ENCODE measurements at places on chromosomes 12 and 14.
A peak's percentile ranks its signal among the peaks of the same experiment; 100 is the strongest.

GRCh38 chr12:130752692-130753230 is 36.7 kb upstream of the RIMBP2 start:
- DNase-seq = no peak

- DNase-seq = no peak
These were observed 86.4 kb upstream of the GPR68 start for GRCh38 chr14:91330856-91331255.

DNA sequence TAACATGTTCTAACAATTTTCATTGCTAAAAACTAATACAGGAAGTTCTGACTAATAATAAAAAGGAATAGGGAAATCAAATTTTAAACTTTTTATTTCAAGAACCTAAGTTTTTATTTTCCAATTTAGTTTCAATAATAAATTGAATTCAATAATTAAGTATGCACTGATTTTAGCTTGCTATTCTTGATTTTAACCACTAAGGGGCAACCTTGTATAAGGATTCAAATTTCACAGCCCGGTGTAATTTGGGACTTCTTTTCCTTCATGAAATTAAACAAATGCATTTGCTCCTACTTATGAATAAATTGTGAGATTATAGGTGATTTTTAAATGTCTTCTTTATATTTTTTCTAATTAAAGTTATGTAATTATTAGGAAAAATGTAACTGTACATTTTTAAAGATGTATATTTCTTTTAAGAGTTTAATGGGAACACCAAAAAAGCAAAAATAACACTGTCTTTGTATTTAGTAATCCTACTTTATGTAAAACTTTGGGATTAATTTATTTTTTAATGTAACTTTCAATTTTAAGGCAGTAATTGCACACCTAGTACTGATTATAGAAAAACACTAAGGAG is 241.4 kb upstream of the PDZRN4 start:
- DNase-seq = peak; percentile 35

- DNase-seq = no peak
These were observed 93.7 kb upstream of the EEA1 start for GRCh38 chr12:93022603-93023340.

DNA sequence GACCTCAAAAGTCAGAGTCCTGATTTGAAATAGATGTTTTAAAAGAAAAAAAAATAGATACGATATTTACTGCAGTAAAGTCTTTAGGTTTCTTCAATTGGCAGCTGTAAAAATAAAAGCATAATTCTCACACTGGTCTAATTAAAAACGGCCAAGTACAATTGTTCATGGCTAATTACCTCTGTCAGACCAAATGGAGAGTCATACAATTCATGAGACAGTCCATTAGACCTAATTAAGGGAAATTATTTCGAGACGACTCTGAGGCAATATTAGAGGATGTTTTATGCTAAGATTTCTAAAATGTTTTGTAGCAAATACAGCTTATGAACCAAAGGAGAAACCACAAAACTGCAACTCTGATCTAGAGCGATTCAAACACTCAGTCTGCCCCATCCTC is 131.3 kb downstream of the PHLDA1 start:
- DNase-seq = no peak

- DNase-seq = no peak
These were observed 181.8 kb upstream of the MYL2 start for GRCh38 chr12:111102102-111102739.

- peak; percentile 60 for DNase-seq
These were observed 10.0 kb downstream of the WNT1 start for GRCh38 chr12:48988030-48988649.

GRCh38 chr12:6058481-6059161 is 65.8 kb downstream of the VWF start:
- no peak for DNase-seq

GRCh38 chr12:38886064-38886463 is 19.3 kb downstream of the CPNE8 start:
- peak; percentile 55 for DNase-seq

DNA sequence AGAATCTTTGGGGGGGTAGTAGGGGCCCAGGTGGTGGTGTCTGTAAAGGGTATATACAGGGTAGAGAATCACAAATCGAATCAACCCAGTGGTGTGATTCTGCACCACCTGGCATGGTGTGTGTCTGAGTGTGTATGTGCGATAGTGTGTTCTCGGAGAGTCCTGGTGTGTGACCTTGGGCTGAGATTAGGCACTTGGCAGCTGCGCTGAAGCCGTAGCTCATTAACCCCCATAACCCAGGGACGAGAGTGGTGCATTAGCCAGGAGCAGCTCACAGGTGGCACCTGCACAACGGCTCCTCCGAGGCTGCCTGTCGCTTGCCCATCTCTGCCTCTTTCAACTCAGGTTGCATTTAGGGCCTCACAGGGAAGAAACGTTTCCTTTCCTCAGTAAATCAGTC is 15.6 kb upstream of the TESC start:
- DNase-seq = no peak

GRCh38 chr14:99728231-99728920 is 44.3 kb downstream of the CYP46A1 start:
- no peak for DNase-seq

DNA sequence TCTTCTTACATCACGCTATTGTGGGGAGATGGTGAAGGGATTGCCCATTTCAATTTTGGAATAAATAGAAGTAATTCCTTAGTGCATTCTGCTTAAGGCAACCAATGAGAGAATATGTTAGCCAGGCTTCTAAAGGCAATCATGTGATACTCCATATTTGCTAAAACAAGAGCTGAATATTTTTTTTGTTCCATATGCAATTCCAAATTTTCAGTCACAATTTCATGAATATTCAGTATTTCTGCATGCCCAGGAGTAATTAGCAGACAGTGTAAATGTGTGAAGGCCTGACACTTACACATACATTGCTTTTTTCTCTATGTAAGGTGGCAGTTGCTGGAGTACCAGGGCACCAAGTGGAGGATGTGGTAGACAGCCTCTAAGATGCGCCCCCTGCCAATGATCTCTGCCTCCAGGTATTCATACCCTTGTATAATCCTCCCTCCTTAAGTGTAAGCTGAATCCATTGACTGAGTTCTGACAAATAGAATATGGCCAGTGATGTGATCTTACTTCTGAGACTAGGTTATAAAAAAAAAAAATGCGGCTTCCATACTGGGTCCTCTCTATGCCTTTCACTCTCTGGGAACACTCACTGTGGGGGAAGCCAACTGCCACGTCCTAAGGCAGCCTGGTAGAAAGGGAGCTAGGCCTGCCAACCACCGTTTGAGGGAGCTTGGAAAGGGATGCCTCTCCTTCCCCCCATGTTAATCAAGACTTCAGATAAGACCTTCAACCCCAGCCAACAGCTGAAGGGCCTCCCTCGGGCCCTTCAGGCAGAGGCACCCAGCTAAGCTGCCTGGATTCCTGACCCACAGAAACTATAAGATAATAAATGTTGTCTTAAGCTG is 62.7 kb upstream of the PTGR2 start:
- DNase-seq = peak; percentile 52

GRCh38 chr12:76313299-76313698 is 34.9 kb downstream of the BBS10 start:
- DNase-seq = no peak

- DNase-seq = no peak
These were observed 13.4 kb downstream of the KRT80 start for GRCh38 chr12:52178443-52178842.

- no peak for DNase-seq
These were observed 40.2 kb upstream of the PZP start for GRCh38 chr12:9248435-9248834.

- no peak for DNase-seq
These were observed at the start of gene IFNG-AS1 for GRCh38 chr12:67989184-67989920. IFNG-AS1 (plus strand) TSS chr12:67989447.

DNA sequence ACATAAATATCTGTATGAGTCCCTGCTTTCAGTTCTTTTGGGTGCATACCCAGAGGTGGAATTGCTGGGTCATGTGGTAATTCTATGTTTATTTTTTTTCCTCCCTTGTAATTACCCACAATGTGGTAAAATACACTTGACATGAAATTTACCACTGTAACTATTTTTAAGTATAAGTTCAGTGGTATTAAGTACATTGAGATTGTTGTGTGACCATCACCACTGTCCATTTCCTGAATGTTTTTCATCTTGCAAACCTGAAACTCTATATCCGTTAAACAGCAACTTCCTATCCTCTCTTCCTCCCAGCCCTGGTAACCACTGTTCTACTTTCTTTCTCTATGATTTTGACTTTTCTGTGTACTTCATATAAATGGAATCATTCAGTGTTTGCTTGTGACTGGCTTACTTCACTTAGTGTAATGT is 51.4 kb downstream of the BORCS5 start:
- DNase-seq = no peak

DNA sequence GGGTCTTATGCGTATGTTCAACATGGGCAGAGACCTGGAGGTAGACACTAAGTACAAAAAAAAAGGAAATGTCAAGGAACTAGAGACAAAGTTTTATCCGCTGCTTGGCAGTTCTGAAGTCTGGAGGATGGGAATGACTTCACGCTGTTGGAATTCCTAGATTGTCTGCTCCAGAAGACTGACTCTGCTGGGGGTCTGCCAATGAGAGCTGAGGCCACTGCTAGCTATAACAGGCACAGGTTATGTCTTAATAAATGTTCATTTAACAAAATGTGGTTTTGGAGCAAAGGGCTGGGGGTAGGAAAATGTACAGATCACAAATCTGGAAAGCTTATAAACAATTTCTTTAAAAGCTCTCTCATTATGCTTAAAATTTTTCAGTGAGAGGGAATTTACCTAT is 5.9 kb downstream of the RNASE8 start:
- no peak for DNase-seq

DNA sequence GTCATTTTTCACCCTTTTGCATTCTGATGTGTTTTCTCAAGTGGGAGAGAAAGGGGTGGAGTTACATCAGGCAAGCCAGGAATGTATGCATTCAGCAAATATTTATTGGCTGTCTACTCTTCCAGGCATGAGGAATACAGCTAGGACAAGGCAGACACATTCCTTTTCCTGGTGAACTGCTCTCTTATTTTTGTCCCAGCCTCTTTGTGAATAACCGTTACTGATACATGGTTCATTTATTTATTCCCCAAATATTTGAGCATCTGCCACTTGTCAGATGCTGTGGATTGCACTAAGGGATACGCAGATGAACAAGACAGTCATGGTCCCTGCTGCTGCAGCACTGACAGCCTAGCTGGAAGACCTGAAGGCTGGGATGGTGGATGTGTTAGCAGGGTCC is 6.1 kb downstream of the PELI2 start:
- no peak for DNase-seq

DNA sequence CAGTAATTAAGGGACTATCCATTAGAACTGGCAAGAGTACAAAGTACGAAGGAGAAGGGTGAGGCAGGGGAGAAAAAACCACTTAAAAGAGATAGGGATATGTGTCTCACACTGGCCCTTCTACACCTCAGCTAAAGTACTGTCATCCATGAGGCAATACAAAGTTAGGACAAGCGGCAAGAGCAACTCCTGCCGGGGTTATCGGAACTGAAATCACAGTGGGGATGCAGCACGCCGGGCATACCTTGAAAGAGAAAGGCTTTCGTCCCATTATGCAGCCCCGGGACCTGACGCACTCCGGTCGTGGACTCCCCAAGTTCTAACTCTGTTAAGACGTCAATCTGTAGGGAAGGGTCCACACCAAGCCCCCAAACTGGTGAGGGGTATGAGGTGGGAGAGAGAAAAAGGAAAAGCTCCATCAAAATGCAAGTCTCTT is 1.1 kb downstream of the NELL2 start:
- no peak for DNase-seq

- no peak for DNase-seq
These were observed 280.9 kb downstream of the LRIG3 start for GRCh38 chr12:58639318-58639934.

- DNase-seq = peak; percentile 68
These were observed 35.7 kb downstream of the GNPTAB start for GRCh38 chr12:101795013-101795412.

- no peak for DNase-seq
These were observed 21.5 kb downstream of the OR10P1 start for GRCh38 chr12:55658212-55658611.

GRCh38 chr14:72600551-72601330 is 293.2 kb downstream of the DPF3 start:
- no peak for DNase-seq

GRCh38 chr14:81018251-81018650 is 62.8 kb downstream of the TSHR start:
- DNase-seq = no peak

DNA sequence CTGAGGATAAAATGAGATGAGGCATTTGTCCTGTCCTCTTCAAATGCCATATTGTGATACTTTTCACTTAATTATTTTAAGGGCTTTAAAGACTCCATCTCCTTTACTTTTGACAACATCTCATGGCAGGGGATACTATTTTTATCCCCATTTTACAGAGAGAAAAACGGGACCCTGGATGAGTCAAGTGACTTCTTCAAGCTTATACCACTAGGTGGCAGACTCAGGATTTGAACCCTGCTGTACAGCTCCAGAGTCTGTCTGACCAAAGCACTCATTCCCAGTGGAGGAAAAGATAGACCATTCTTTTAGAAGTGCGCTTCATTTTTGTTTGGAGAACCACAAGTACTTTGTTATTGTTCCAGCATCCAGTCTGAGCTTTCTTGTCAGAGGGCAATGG is 1.7 kb upstream of the SMOC1 start:
- DNase-seq = peak; percentile 30

- no peak for DNase-seq
These were observed 70.4 kb downstream of the NTN4 start for GRCh38 chr12:95720146-95720545.

- DNase-seq = peak; percentile 76
These were observed 102.2 kb downstream of the FBXL14 start for GRCh38 chr12:1491983-1492697.

GRCh38 chr14:72722201-72722785 is 171.6 kb downstream of the DPF3 start:
- no peak for DNase-seq

- peak; percentile 94 for DNase-seq
These were observed 36.4 kb upstream of the NR1H4 start for GRCh38 chr12:100437038-100437841.

- peak; percentile 27 for DNase-seq
These were observed 1551.5 kb upstream of the SEL1L start for GRCh38 chr14:83085136-83085535.

DNA sequence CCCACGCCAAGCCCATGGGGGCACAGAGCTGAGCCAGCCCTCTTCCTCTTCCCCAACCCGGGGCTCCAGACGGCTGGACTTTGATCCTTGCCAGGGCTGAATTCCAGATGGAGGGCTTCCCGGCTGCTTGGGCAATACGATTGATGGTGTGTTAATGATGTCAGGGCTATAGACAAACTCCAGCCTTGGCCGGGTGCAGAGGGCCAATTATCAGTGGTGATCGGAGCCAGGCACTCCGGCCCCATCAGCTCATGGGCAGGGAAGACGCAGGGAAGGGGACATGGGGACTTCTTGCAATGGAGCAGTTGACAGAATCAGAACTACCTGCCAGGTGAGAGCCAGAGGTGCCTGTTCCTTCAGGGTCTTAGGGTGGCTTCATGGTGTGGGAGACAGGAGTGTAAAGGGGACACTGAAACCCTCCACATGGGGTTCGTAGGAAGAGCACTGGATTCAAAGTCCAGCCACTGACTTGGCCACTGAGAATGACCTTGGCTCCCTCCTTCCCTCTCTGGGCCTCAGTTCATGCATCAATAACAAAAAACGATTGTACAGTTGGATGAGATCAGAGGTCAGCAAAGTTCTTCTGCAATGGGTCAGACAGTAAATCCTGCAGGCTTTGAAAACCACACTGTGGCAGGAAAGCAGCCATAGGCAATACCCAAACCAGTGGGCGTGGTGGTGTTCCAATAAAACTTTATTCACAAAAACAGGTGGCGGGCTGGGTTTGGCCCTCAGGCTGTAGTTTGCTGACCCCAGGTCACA is 333.7 kb downstream of the MED13L start:
- DNase-seq = no peak

- DNase-seq = no peak
These were observed 22.2 kb downstream of the CCDC63 start for GRCh38 chr12:110869026-110869425.
